Activated T-cell treated with anti-CD3 and anti-CD28 coated beads for 24 hours (primary cell): ENCODE measurements at places on chromosomes 13 and 19.

DNA sequence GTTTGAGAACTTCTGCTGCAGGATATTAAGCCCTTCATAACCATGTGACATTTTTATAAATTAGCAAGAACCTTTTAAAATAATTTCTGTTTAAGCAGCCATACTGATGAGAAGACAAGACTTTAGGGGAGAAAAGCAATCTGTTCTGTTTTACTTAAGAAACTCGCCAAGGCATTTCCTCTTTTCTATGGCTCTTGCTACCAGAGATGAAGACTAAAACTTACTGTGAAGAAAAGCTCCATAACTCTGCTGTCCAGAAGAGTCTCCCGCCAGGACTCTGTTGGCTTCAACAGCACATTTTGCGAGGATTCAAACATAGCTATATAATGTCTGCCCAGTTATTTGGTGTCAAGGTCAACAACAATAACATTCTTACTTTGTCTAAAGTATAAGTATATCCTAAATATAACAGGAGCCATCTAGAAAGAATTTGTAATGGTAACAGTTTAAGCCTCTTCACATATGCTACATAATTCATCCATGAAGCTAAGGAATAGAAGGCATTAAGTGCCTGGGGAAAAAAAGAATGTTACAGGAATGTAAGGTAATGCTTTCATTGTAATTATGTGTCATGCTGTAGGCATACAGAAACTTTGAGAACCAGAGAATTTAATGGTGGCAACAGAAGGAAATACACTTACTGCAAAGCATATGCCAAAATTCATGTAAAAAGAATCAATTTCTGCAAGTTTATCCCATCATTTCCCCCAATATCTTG, 53.2 kb upstream of the EEF1AKMT1 start:
- no peak for DNase-seq

- DNase-seq: no peak
Measured at GRCh38 chr13:56907766-56908165, 233.0 kb upstream of the PRR20A start.

DNA sequence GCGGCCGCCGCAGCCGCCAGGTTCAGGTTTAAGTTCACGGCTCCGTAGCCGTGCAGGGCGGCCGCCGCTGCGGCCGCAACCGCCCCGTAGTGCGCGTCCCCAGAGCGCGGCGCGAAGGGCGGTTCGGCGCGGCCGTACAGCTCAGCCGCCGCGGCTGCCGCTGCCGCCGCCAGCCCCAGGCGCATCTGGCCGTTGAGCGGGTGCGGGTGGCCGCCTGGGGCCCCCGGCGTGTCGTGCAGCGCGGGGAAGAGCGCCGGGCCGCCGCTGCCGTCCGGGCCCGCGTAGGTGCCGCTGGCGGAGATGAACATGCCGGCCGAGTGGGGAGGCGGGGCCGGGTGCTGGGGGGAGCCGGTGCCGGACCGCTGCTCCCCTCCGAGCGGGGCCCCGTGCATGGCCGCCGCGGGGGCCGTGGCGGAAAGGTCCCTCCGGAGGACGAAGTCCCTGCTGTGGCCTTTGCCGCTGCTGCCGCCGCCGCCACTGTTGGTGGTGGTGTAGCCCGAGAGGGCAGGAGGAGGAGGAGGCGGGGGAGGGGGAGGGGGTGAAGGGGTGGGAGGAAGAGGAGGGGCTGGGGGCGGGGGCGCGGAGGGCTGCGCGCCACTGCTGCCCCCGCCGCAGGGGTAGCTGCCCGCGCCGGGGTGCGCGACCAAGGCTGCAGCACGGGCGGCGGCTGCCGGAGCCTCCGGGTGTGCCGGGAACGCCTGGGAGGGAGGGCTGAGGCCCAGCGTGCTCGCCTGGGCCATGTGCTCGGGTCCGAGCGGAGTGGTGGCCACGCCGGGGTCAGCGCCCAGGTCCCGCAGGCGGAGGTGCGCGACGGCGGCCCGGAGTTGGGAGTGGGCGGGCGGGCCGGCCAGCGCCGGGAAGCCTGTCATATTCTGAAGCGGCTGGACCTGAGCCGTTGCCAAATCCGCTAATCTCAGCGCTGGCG, 654 bp downstream of the ZIC5 start:
- no peak for DNase-seq

- no peak for DNase-seq
Measured at GRCh38 chr13:51451134-51451466, 1.7 kb downstream of the INTS6 start.

DNA sequence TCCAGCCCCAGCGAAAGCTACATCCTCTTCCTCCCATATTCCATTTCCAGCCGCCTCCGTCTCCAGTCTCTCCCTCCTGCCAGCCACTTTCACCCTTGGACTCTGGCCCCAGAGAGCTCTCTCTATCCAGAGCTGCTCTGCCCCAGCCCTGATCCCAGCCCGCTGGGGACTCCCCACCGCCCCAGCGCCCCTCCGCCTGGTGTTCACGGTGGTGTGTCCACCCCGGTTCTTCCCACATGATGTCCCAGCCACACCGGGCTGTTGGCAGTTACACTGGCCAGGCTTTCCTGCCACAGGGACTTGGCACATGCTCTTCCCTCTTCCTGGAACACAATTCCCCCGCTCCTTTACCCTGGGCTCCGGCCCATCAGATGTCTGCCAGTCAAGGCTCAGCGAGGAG, 11.3 kb upstream of the EMC10 start:
- DNase-seq: no peak
